ENCODE measurements at places on chromosomes 12 and 14. TPM values are rescaled to one million over a fixed set of nuclear protein-coding genes. Genes with fewer than 3 reads are reported as not detected.

The BCL2L14 gene
- 54.8 TPM for total RNA-seq

DNA sequence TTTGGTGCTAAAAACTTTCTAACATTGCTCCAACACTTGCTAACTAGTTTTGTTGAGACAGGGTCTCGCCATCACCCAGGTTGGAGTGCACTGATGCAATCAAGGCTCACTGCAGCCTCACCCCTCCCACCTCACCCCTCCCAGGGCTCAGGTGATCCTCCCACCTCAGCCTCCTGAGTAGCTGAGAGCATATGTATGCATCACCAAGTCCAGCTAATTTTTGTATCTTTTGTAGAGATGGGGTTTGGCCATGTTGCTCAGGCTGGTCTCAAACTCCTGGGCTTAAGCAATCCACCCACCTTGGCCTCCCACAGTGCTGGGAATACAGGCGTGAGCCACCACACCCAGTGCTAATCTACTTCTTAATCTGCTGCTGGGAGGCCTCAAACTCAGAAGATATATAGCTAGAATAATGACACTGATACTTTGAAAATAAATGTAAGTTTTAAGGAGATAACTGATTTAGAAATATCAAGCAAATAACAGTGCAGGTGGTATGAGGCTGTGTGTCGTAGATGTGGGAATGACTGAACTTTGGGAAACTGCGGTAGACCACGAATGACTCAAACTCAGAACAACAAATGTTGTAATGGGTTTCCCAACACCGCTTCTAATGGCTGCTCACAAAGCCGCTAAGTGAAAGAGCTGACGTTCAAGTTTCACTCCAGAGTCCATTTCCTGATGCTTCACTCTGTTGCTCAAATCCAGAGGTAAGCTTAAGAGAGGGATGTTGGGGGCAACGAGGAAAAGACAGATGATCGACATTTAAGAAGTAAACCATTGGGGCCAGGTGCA is 10.0 kb downstream of the TMCC3 start:
- DNase-seq, result peak; percentile 17
- peaks cover 3% of the 10 kb centered on the region for H3K4me1 ChIP-seq
- no peaks in the 10 kb centered on the region for H3K27me3 ChIP-seq
- no peaks in the 10 kb centered on the region for H3K36me3 ChIP-seq

DNA sequence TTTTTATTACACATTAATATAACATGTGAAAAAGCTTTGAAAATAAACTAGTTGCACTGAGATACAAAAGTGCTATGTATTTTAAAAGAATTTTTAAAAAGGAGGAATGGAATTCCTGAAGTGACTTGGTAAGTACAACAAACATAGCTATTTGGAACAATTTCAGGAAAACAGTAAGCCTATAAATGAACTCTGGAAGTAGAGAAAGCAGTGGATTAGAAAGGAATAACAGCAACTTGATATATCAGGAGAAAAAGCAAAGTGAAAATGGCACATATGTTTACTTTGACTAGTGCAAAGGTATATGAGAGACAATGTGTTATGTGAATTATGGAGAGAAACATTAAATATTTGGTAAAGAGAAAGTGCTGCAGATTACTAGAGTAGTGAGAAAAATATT is 811.7 kb downstream of the C12orf50 start:
- H3K4me1 ChIP-seq, result no peaks in the 10 kb centered on the region
- H3K27me3 ChIP-seq, result no peaks in the 10 kb centered on the region
- H3K36me3 ChIP-seq, result no peaks in the 10 kb centered on the region
- DNase-seq, result no peak

GRCh38 chr14:102084931-102085330 is 1.9 kb downstream of the HSP90AA1 start:
- no peak overlapping the region for H3K4me3 ChIP-seq
- peaks cover 20% of the 10 kb centered on the region for H3K4me1 ChIP-seq
- no peaks in the 10 kb centered on the region for H3K27me3 ChIP-seq
- H3K36me3 ChIP-seq, result peaks cover 55% of the 10 kb centered on the region
- DNase-seq, result no peak

All from transverse colon (tissue), 4 donors.